ENCODE measurements at places on chromosomes 3 and 15.

DNA sequence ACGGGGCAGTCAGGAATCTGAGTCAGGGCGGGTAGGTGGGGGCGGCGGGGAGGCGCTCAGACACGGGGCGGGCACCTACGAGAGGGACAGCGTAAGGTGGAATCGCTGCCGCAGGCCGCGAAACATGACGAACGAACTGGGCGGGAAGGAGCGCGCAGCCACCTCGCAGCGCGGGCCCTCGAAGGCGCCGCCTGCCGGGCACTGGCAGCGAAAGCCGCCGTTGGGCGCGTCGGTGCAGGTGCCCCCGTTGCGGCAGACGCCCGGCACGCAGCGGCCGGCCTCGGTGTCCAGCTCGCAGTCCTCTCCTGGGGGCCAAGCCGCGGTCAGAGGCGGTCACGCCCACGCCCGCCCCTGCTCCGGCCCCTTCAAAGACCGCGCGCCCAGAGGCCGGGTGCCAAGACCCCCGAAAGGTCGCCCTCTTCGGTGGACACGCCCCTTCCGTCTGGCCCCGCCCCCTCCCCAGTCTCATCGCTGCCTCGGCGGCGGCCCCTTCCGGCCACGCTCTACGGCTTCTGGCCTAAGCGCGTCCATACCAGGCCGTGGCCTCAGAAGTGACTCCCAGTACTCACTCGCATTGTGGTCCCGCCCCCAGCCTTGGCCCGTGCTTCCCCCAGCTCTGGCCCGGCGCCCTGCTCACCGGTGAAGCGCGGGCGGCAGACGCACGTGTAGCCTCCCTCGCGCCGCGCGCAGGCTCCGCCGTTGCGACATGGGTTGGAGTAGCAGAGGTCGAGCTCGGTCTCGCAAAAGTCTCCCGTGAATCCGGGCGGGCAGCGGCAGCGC, 6.4 kb downstream of the CELSR3 start:
- DNase-seq, result peak; percentile 84

- no peak for DNase-seq
These were observed 13.8 kb upstream of the STARD5 start for GRCh38 chr15:81337713-81338157.

DNA sequence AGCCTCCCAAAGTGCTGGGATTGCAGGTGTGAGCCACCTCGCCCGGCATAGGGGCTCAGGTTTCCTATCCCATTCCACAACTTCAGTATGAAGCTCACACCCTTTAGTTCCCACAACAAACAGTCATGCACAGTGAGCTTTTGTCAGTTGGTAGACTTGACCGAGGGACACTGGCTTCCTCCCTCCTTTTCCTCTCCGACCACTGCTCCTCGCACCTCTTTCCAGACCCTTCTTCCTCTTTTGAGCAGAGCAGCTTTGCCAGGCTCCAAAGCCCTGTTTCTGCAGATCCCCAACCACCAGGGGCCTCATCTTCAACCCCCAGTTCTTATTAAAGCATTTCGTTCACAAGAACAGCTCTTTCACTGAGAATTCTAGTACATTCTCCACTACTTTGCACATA, 12.7 kb upstream of the CILP start:
- DNase-seq, result no peak

GRCh38 chr3:112470788-112471187, 28.5 kb downstream of the BTLA start:
- DNase-seq, result no peak

DNA sequence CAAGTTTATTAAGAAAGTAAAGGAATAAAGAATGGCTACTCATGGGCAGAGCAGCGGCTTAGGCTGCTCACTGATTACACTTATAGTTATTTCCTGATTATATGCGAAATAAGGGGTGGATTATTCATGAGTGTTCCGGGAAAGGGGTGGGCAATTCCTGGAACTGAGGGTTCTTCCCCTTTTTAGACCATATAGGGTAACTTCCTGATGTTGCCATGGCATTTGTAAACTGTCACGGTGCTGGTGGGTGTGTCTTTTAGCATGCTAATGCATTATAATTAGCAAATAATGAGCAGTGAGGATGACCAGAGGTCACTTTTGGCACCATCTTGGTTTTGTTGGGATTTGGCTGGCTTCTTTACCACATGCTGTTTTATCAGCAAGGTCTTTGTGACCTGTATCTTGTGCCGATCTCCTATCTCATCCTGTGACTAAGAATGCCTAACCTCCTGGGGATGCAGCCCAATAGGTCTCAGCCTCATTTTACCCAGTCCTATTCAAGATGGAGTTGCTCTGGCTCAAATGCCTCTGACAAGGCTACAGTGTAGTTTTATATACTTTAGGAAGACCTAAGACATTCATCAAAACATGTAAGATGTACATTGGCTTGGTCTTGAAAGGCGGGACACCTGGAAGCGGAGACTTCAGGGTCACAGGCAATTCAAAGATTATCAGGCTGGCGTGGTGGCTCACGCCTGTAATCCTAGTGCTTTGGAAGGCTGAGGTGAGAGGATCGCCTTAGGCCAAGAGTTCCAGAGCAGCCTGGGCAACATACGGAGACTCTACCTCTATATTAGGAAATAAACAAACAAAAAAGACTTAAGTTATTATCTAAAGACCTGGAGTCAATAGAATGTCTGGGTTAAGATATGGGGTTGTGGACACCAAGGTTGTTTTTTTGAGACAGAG, 3.2 kb upstream of the BLOC1S6 start:
- no peak for DNase-seq

- no peak for DNase-seq
These were observed 27.2 kb downstream of the AKAP13 start for GRCh38 chr15:85407421-85408269.

- DNase-seq, result no peak
These were observed 376.1 kb downstream of the ZPLD1 start for GRCh38 chr3:102810937-102811336.

- peak; percentile 82 for DNase-seq
These were observed 57.9 kb upstream of the DLG1 start for GRCh38 chr3:197356275-197356674.

- DNase-seq, result no peak
These were observed 425.9 kb upstream of the TGFBR2 start for GRCh38 chr3:30180310-30181177.

DNA sequence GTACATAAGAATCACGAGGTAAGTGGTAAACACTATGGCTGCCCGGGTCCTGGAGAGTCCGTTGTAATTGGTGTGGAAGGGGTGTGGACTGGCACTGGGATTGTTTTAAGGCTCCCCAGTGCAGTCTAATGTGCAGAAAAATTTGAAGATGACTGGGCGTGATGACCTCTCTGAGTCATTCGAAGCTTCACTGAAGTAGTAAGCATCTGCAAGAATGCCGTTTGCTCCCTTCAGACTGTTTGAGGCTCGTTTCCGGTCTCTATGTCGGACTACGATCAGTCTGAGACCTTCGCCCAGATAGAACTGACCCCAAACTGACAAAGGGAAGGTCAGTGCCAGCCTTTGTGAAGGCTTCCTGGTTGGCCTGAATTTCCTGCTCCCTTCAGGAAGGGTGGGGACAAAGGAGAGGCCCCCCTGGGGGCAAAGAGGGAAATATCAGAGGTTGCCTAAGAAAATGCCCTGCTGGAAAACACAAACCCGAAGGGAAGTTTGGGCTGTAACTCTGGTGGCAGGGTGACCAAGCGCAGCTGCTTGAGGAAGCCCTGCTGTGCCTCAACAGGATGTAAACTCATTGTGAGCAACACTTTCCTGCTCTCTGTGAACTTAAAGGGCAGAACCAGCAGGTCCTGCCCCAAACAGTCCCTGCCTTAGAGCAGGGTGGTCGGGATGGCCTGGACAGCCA, 34.6 kb downstream of the BTD start:
- DNase-seq, result no peak

GRCh38 chr15:95131131-95131556, 899.8 kb downstream of the MCTP2 start:
- DNase-seq, result no peak

DNA sequence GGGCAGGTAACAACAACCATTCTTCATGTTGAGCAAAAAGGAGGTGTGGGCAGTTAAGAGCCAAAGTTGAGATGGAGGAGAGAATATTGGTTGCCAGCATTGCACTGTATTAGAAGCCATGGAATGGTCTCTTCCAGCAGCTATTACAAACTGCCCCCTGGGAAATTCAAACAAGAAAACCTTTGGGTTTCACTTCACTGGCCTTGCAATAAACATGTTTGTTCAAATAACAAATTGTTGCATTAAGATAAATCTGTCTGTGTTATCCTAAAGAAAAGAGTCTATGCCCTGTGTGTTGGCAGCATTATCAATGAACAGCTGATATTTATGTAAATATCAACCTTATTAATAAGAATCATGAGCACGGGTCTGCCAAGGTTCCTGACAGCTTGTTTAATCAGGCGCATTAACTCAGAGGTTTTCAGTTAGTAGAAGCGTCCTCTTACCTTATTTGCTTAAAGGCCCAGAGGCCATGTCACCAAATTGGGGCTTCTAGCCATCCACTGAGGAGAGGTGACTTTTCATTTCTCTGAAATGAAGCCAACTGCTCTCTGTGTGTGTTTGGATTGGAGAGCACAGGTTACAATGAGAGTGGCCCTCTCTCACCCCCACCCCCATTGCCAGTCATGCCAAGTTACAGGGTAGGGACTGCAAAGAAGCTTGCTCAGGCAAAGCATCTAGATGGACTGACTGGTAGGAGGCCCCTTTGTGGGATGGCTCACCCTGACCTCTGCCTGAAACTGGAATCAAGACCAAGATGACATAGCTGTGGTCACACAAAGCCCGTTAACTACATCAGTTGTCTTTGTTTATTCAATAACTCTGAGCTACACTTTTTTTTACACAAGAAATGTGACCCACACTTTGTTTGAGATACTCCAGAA, 10.5 kb downstream of the FILIP1L start:
- DNase-seq, result no peak

DNA sequence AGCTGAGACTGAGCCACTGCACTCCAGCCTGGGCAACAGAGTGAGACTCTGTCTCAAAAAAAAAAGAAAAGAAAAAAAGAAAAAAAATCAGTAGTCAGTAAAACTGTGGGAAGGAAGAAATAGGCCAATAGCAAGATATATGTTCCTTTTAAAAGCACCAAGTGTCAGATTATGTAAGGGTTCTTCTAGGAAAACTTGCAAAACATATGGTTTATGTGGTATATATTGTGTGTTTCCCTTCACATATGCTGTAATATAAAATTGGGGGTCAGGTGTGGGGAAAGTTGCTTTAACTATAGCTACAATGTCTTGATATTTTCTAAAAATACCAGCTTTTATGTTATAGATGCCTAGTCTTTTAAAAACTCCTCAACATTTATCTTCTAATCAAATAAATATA, 64.6 kb downstream of the ESYT3 start:
- no peak for DNase-seq

GRCh38 chr3:170247875-170248274, 25.7 kb downstream of the PRKCI start:
- no peak for DNase-seq

DNA sequence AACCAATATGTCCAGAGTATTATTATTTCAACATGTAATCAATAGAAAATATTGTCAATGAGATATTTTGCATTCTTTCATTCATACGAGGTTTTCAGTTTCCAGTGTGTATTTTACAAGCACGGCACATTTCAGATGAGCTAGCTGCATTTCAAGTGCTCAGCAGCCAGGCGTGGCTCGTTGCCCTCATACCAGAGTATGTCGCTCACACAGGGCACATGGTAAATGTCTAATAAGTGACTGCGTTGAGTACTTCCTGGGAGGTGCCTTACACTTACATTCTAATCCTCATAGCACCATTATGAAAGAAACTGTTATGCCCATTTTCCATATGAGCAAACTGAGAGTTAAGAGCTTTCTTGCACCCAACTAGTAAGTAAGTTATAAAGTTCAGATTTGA, 47.4 kb downstream of the TMEM266 start:
- no peak for DNase-seq

GRCh38 chr3:170337420-170337819, 20.1 kb upstream of the SKIL start:
- no peak for DNase-seq

GRCh38 chr15:62748196-62748595, 294.4 kb upstream of the TPM1 start:
- no peak for DNase-seq

DNA sequence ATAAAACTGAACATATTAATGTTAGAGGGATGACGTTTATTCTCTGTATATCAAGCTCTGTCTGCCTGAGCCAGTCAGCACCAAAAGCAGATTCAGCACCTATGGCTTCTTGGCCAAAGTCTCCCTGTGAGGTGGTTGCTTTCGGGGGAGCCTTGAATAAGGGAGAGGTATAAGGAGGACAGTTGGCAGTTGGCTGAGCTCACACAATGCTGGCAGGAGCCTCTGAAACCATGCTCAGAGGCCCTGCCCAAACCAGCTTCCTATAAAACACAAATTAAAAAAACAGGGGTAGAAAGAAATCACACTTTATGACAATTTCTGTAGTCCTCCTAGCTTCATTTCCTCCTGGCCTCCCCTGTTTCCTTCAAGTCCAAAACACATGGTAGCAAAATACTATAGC, 18.8 kb downstream of the ARHGEF3 start:
- DNase-seq, result no peak

- no peak for DNase-seq
These were observed 248.7 kb downstream of the ZIC4 start for GRCh38 chr3:147157631-147158030.

GRCh38 chr15:63968122-63968524, 78.2 kb downstream of the DAPK2 start:
- DNase-seq, result no peak

DNA sequence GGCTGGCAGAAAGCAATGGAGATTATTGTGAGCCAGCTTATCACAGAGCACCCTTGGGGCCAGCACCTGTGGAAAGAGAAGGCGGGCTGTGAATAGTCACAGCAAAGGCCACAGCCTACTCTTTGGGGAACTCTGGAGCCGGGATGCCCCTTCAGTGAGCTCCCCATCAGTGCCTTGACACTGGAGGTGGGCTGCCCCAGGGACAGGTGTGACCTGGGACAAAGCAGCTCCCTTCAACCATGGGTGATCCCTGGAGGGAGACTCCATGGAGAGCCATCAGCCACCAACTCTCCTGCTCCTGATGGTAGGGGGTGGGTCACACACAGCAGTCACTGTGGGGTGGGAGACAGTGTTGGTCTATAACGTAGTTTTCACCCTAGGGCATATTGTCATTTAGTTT, 5.8 kb downstream of the TTC21A start:
- DNase-seq, result no peak

DNA sequence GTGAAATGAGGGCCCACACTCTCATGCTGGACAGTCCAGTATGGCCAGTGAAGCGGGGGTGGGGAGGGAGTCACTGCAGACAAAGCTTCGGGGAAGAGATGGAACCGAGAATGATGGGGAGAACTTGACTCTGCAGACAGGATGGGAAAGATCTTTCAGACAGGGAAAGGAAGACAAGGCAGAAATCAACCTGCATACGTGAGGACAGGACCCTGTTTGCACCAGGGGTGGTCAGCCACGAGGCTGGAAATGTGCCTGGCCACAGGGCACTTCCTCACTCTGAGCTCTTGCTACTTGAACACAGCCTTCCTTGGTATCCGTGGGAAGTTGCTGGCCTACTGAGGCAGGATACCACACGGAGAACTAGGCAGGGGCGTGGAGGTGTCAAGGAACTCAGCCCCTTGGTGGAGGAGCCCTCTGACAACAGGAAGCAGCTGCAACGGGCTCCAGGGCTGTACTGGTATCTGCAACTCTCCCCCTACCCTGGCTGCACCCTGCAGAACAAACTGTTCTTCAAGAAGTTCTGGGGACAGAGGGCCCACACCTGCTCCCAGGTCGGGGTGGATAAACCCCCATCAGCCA, 9.3 kb upstream of the SRP14 start:
- DNase-seq, result peak; percentile 47

GRCh38 chr3:138408751-138409570, 25.5 kb upstream of the ESYT3 start:
- DNase-seq, result no peak
